ENCODE measurements at places on chromosomes 5 and 9.

DNA sequence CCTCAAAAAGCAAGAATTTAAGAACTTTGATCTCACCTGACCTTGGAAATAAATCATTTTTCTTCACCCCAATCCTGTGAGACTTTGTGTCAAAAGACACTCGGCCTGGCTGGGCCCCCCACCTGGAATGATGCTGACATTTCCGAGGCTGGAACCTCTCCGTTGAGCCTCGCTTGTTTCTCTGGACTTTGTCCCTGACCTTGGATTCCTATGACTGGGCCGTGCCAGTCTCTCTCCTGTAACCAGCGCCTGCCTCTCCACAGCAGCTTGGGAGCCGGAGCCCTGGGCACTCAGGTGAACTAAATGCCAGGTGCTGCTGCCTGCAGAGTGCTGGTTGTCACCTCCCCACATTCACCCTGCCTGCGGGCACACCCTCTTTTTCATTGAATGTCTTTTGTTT is 62.7 kb downstream of the RETREG1 start:
- no peak for DNase-seq
- peaks cover 32% of the 10 kb centered on the region for H3K4me1 ChIP-seq
- H3K36me3 ChIP-seq, result peaks cover 13% of the 10 kb centered on the region
- no peak overlapping the region for H3K4me3 ChIP-seq

- peaks cover 19% of the 10 kb centered on the region for H3K36me3 ChIP-seq
- H3K27ac ChIP-seq, result peak overlapping the region; percentile 89
- H3K4me1 ChIP-seq, result peaks cover 23% of the 10 kb centered on the region
- peak overlapping the region; percentile 94 for H3K4me3 ChIP-seq
Observed at GRCh38 chr5:131795879-131796792, 681 bp downstream of the FNIP1 start.

GRCh38 chr5:169139480-169140050 is 161.4 kb downstream of the SLIT3 start:
- H3K4me1 ChIP-seq, result no peaks in the 10 kb centered on the region
- H3K27me3 ChIP-seq, result peaks cover 3% of the 10 kb centered on the region
- no peaks in the 10 kb centered on the region for H3K36me3 ChIP-seq
- no peak for DNase-seq

DNA sequence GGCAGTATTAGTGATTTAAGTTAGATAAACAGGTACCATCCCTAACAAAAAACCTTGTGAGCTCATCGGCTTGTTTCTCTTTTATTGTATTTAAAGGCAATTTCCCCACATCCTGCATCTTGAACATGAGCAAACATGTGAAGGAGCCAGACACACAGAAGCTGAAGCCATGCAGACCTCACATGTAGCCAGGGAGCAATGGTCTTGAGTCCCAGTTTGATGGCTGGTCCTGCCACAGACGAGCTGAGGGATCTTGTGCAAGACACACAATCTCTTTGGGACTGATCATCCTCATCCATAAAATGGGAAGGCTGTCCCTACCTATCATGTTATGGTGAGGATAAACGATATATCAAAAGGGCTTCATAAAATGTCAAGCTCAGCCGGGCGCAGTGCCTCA is 29.6 kb upstream of the XPA start:
- no peak for DNase-seq
- no peaks in the 10 kb centered on the region for H3K4me1 ChIP-seq
- H3K4me3 ChIP-seq, result no peak overlapping the region
- H3K36me3 ChIP-seq, result no peaks in the 10 kb centered on the region

- H3K27ac ChIP-seq, result no peak overlapping the region
- H3K4me1 ChIP-seq, result peaks cover 9% of the 10 kb centered on the region
- H3K36me3 ChIP-seq, result no peaks in the 10 kb centered on the region
- no peak overlapping the region for H3K4me3 ChIP-seq
- DNase-seq, result no peak
Observed at GRCh38 chr9:127635201-127635735, 23.2 kb downstream of the STXBP1 start.

DNA sequence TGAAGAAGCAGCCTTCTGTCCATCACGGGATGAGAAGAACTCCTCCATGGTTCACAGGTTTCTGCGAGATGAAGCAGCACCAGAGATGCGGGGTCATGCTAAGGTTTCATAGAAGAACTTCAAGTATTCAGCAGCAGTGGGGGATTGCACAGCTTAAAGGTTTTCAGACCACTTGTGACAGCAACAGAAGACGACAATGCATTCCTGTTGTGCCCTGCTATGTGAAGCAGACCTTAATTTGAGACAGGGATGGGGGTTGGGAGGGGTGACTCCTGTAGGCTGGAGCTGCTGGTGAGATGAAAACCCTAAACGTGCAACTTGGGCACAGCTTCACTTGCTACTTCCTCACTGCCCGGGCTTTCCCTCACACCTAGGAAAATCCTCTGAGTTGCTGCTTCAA is 256.0 kb downstream of the SLIT3 start:
- no peak for DNase-seq
- H3K36me3 ChIP-seq, result no peaks in the 10 kb centered on the region
- H3K4me3 ChIP-seq, result no peak overlapping the region
- no peak overlapping the region for H3K27ac ChIP-seq
- H3K4me1 ChIP-seq, result no peaks in the 10 kb centered on the region

GRCh38 chr9:83538172-83538889 is at the start of gene FRMD3:
Gene FRMD3, minus strand, starts transcription at chr9:83538401. Its CDS starts 170 bp downstream, at chr9:83538231.
- H3K36me3 ChIP-seq, result peaks cover 7% of the 10 kb centered on the region
- H3K27ac ChIP-seq, result no peak within 1 kb of the TSS
- peaks cover 6% of the 10 kb centered on the region for H3K4me1 ChIP-seq

DNA sequence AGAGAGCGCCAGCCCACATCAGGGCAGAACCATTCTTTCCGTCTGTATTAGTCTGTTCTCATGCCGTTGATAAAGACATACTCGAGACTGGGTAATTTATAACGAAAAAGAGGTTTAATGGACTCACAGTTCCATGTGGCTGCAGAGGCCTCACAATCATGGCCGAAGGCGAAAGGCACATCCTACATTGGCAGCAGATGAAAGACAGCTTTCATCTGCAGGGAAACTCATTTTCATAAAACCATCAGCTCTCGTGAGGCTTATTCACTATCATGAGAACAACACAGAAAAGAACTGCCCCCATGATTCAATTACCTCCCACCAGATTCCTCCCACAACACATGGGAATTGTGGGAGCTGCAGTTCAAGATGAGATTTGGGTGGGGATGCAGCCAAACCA is 4.7 kb upstream of the FSD1L start:
- no peaks in the 10 kb centered on the region for H3K36me3 ChIP-seq
- H3K27me3 ChIP-seq, result no peaks in the 10 kb centered on the region
- no peak for DNase-seq
- H3K4me3 ChIP-seq, result no peak overlapping the region
- no peak overlapping the region for H3K27ac ChIP-seq

DNA sequence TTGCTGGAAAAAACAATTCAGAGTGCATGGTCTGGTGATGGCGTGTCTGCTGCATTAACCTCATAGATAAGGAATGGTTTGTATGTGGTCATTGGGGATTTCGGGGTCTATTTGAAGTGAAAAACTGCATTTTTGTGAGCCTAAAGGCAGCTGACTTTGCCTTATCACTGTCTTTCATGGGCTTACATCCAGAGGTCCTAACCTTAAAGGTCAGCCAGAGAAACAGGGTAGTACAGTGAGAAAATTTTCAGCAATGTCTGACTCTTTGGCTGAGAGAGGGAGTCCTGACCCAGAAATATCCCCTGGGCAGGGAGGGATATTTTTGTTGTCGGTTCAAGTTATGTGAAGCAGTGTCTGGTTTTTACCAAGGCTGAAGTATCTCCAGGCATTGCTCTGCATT is 5.7 kb downstream of the PCSK5 start:
- H3K27ac ChIP-seq, result no peak overlapping the region
- no peak overlapping the region for H3K4me3 ChIP-seq
- H3K36me3 ChIP-seq, result peaks cover 10% of the 10 kb centered on the region
- H3K27me3 ChIP-seq, result no peaks in the 10 kb centered on the region
- H3K4me1 ChIP-seq, result peaks cover 52% of the 10 kb centered on the region
- no peak for DNase-seq

DNA sequence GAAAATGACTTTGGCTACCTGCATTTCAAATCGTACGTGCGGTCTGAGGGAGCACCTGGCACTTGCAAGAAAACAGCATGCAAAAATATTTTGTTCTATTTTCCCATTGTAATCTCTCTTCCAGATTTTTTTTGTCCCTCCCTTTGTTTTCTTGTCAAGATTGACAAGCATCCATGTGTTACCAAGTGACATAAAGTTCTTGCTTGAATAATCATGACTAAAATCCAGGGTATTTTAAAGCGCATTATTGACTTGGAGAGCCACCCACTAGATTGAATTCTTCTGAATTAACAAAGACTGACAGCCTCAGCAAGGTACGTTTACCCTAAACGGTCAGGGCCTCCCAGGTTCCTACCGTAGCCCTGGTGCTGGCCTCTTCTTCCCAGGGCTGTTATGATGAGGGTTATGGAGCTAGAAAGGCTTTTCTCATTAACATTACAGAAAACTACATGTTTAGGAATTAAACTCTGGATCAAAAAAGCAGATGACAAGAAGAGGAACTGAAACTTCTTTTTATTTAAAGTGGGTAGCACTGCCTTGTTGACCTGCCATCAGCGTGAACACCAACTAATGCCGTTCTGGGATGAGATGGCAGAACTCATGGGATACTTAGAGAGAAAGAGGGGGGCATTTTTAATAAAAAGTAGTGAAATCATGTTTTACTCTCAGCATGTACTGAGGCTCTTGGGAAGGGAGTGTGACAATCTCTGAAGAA is 297.0 kb downstream of the EFNA5 start:
- H3K4me1 ChIP-seq, result no peaks in the 10 kb centered on the region
- no peak overlapping the region for H3K4me3 ChIP-seq
- H3K27ac ChIP-seq, result no peak overlapping the region

- H3K36me3 ChIP-seq, result no peaks in the 10 kb centered on the region
- DNase-seq, result no peak
- no peak overlapping the region for H3K4me3 ChIP-seq
- no peaks in the 10 kb centered on the region for H3K27me3 ChIP-seq
- H3K4me1 ChIP-seq, result no peaks in the 10 kb centered on the region
Observed at GRCh38 chr5:135444360-135444759, 2.8 kb downstream of the DCANP1 start.

GRCh38 chr9:109416135-109416706 is 81.9 kb downstream of the PTPN3 start:
- H3K36me3 ChIP-seq, result no peaks in the 10 kb centered on the region
- H3K4me3 ChIP-seq, result peak overlapping the region; percentile 44
- peaks cover 49% of the 10 kb centered on the region for H3K27me3 ChIP-seq

- no peaks in the 10 kb centered on the region for H3K4me1 ChIP-seq
- peaks cover 7% of the 10 kb centered on the region for H3K27me3 ChIP-seq
- H3K27ac ChIP-seq, result no peak overlapping the region
- no peak overlapping the region for H3K4me3 ChIP-seq
- H3K36me3 ChIP-seq, result no peaks in the 10 kb centered on the region
Observed at GRCh38 chr5:74529101-74529500, 111.4 kb downstream of the ENC1 start.

GRCh38 chr9:116233160-116233530 is 79.6 kb downstream of the PAPPA start:
- no peak overlapping the region for H3K27ac ChIP-seq
- H3K36me3 ChIP-seq, result no peaks in the 10 kb centered on the region
- peaks cover 5% of the 10 kb centered on the region for H3K27me3 ChIP-seq
- no peak for DNase-seq
- no peaks in the 10 kb centered on the region for H3K4me1 ChIP-seq

- DNase-seq, result no peak
- H3K36me3 ChIP-seq, result no peaks in the 10 kb centered on the region
- no peak overlapping the region for H3K27ac ChIP-seq
- H3K4me3 ChIP-seq, result no peak overlapping the region
- no peaks in the 10 kb centered on the region for H3K4me1 ChIP-seq
Observed at GRCh38 chr9:107949061-107949460, 459.5 kb upstream of the KLF4 start.

GRCh38 chr5:175464942-175465233 is 13.5 kb upstream of the SFXN1 start:
- H3K27ac ChIP-seq, result no peak overlapping the region
- H3K27me3 ChIP-seq, result no peaks in the 10 kb centered on the region
- peaks cover 23% of the 10 kb centered on the region for H3K4me1 ChIP-seq
- no peaks in the 10 kb centered on the region for H3K36me3 ChIP-seq
- no peak for DNase-seq

Measured in activated naive CD8-positive, alpha-beta T cell treated with anti-CD3 and anti-CD28 coated beads for 36 hours (primary cell).